ENCODE measurements at places on chromosomes 7 and 10.

DNA sequence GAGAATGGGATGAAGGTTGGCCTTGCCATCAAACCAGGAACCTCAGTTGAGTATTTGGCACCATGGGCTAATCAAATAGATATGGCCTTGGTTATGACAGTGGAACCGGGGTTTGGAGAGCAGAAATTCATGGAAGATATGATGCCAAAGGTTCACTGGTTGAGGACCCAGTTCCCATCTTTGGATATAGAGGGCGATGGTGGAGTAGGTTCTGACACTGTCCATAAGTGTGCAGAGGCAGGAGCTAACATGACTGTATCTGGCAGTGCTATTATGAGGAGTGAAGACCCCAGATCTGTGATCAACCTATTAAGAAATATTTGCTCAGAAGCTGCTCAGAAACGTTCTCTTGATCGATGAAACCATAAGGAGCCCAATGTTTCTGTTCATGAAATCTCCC lies 637 bp downstream of the RPEL1 start:
- DNase-seq: no peak

GRCh38 chr10:129552119-129552518 lies 85.1 kb downstream of the MGMT start:
- DNase-seq: no peak

- DNase-seq: no peak
Measured at GRCh38 chr7:129093867-129094456, 39.1 kb upstream of the TNPO3 start.

DNA sequence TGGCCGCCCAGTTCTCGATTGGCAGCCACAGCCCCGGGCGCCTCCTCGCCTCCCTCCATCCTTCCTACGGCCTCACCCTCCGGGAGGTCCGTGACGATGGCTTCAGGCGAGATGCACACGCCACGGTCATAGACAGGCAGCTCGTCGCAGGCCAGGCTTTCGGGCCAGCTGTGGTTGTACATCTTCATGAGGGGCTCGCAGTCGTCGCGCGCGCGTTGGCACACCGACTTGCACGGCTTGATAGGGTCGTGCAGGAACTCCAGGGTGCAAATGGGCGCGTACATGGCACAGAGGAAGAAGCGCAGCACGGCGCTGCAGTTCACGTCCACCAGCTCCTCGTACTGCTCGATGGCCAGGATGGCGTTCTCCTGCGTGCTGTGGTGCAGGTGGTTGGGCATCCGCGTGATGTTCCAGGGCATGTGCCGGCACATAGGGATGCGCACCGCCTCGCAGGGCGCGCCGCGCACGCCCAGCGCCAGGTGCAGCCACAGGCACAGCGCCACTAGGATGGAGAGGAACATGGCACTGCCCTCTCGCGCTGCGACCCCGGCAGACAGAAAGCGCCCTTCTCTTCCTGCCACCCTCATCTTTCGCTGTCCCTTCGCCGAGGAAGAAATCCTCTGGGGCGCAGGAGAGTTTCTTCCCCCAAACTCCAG lies 472 bp downstream of the SFRP4 start:
- no peak for DNase-seq

- DNase-seq: no peak
Measured at GRCh38 chr10:84398696-84399095, 70.3 kb downstream of the CCSER2 start.

DNA sequence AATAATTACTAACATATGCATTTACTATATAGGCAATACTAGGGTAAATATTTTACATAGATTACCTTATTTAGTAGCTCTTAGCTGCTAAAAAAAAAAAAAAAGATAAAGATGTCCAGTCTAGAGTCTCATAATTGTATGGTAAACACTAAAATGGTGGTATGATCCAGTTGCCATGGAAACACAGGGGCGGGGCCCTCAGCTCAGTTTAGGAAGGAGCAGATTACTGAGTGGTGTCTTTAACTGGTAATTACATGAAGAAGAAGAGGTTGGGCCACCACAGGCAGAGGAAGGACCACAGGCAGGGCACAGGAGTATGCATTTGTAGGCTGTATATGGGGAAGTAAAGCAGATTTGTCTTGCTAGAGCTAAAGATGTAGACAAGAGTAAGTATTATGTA lies 43.7 kb downstream of the ITGB8 start:
- no peak for DNase-seq

DNA sequence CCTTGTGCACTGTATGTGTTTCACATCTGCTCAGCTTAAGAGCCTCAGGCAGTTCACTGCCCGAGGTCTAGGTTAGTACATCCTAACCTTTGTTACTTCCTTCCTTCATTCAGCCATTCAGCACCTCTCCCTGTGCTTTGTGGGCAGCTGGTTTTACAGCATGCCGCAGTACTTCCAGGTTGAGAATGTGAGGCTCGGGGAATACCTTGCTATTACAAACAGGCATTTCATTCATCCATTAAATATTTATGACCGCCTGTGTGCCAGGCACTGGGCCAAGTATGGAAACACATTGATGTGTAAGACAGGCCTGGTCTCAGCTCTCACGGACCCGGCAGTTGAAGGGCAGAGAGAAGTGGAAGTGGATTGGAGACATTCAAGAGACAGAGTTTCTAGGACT lies 82.4 kb downstream of the SHH start:
- no peak for DNase-seq

- DNase-seq: no peak
Measured at GRCh38 chr10:75643944-75644692, 212.7 kb downstream of the LRMDA start.

DNA sequence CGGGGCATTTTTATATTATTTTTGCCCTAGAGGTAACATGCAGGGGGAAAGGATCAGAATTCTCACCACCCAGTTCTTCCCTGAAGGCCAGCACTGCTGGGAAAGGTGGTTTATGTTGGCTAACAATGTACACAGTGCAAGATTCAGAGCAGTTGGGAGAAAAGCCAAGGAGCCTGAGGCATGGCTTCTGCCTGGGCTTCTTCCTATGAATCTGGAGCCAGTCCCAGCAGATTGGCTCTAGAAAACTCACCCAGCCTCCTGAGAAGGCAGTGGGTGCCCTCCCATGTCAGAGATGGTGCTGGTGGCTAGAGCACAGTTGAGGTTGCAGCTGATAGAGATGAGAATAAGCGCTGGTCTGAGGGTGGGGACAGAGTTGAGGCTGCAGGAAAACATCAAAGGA lies 44.7 kb upstream of the GPR26 start:
- DNase-seq: no peak

DNA sequence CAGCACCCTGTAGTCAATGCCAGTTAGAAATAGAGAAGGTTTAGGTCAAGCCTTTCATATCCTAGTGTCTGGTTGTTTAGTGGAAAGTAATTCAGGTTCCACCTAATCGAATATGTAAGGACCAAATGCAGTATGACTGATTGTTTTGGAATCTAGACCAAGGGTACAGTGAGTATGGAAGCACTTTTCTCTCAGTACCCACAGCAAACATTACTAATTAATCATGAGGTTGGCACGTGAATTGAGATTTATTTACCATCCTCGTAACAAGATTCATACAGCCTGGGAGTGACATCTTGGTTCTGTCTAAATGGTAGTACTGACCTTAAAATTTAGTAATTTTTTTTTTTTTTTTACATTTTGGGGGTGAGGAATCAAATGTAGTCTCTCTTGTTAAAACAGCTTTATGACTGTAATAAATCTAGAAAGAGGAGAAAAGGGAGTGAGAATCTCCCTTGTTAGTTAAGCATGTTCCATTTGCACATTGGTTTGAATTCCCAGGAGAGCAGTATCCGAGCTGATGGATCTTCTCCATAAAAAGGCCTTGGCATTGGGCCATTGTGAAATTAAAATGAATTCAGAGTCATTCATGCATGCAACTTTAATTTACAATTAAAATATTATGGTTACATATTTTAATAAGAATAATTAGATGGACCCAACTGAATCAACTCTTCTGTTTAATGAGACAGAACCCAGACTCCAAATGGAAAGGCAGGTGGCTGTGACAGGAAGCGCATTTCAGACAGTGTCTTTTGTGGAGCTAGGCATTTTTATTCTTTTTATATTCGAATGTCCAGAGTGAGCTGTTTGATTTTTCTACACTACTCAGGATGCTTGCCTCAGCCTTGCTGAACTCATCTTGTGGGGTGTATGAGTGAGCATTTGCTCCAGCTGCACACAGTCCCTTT lies 57.6 kb downstream of the SNX10 start:
- no peak for DNase-seq

GRCh38 chr7:1713502-1714484 lies 43.7 kb downstream of the ELFN1 start:
- DNase-seq: no peak
